ENCODE measurements at places on chromosomes 1 and 21. TPM values are rescaled to one million over a fixed set of nuclear protein-coding genes. Genes with fewer than 3 reads are reported as not detected.

GRCh38 chr1:54596756-54597155 is 26.6 kb downstream of the FAM151A start:
- no peak for DNase-seq

DNA sequence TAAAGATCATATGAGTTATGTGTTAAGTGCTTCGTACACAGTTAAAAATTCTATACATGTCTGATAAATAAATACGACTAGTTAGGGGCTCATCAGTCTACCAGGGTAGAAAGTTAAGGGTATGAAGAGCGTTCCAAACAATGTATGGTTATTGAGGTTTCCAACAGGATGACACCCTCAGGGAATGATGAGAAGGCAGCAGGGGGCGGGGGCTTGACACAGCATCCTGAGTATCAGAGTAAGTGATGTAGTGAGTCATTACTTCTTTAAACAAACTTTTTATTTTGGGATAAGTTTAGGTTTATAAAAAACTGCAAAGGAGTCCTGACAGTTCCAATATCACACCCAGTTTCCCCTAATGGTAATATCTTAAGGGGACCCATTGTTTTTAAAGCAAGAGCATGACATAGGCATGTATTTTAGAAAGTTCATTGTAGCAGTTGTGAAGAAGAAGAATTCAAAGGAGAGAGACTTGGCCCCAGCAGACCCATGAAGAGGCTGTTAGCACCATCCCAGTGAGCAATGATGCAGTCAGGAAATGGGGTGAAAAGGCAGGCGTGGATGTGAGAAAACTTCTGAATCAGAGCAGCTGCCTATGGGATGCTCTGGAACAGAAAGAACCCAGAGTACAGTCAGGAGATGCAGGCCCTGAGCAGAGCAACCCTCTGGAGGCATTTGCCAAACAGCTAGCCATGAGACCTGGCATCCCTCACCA is 15.0 kb upstream of the PSMB2 start:
- DNase-seq: no peak

- DNase-seq: no peak
Measured at GRCh38 chr1:8358897-8359616, 41.1 kb downstream of the SLC45A1 start.

- DNase-seq: no peak
Measured at GRCh38 chr1:3472088-3472850, 17.8 kb downstream of the ARHGEF16 start.

Gene PROK1
- not detected for total RNA-seq

DNA sequence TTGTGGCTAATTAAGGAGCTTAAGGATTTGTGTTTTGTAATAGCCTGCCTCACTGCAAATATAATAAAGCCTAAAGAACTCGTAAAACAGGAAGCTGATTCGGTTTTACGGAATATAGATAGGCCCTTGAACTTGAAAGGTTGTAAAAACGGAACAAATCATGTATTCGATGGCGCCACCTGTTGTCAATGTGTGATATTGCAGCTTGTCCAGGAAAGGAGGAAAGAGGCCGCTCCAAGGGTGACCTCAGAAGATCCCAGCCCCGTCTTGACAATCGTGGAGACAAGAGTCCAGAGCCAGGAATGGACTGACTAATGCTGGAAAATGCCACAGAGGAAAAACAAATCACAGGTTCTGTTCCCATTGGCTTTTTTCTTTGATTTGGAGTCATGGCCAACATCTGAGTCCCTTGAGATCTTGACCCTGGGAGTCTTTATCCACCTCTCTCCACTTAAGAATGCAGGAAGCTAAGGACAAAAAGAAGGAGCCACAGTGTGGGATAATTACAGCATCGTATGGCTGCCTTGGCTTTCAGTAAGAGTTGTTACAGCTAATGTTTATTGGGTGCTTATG is 7.0 kb upstream of the IGSF21 start:
- DNase-seq: no peak

Measured in ascending aorta (tissue), 2 donors.